ENCODE measurements at places on chromosomes 7 and 10.

GRCh38 chr10:5964736-5965135 lies 12.6 kb downstream of the IL15RA start:
- DNase-seq = no peak

- DNase-seq = no peak
These were observed 44.0 kb downstream of the ASB4 start for GRCh38 chr7:95529701-95530100.

DNA sequence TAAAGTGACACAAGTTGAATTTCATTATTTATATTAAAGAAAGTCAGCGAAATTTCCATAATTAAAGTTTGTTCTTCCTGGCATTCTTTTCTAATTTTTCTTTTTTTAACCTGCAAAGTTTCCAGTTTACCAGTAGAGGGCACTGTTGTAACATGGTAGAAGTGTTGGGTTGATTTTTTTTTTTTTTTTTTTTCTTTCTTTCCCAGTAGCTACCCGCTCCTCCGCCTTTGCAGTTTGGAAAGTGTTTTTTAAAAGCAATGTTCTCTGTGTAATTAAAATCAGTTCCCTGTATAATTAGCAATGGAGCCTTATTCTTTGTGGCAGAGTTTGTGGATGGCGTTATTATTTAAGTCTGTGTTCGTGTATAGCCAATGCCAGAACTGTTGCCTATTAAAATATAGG lies 53.7 kb downstream of the TAF3 start:
- DNase-seq = no peak

DNA sequence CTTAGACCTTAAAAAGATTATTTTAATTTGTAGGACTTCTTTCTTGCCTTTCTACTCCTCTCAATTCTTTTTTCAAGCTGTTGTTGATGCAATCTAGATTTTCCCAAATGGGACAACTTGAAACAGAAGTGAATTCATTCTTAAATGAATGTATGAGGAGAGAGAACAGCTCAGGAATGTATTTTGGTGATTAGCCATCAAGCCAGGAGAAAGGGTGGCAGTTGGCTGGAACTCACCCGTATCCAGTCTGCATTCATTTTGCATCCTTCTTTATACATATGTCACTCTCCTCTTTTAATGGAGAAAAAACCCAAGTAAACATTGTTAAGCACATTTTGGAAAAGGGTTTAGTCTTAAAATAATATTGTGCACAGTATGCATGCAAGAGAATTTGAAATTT lies 251.3 kb downstream of the REEP3 start:
- DNase-seq = no peak

- DNase-seq = no peak
These were observed 281.8 kb downstream of the KCNMA1 start for GRCh38 chr10:77355844-77356243.

DNA sequence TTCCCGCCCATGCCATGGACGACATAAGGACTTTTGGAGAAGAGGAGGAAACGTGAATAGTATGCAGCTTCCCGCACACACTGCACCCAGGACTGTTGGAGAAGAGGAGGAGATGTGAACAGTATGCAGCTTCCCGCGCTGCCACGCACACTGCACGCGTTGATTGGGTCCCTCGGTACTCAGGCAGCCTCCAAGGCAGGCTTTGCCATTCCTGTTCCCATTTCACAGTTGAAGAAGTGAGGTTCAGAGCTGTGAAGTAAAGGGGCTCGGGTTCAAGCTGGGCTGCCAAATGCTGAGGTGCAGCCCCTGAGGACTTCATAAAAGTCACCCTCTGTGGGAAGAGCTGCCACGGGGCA lies 147.9 kb upstream of the FAM20C start:
- no peak for DNase-seq

DNA sequence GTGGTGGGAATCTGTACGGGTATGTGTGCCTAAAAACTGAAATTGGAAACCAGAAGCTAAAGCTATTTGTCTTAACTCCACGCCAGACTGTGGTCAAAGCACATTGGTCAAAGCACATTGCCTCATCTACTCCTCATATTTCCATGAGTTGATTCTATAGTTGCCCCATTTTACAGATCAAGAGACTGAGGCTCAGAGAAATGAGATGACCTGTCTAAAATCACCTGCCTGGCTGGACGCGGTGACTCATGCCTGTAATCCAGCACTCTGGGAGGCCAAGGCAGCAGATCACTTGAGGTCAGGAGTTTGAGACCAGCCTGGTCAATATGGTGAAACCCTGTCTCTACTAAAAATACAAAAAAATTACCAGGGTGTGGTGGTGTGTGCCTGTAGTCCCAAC lies 21.7 kb upstream of the MNX1 start:
- no peak for DNase-seq

DNA sequence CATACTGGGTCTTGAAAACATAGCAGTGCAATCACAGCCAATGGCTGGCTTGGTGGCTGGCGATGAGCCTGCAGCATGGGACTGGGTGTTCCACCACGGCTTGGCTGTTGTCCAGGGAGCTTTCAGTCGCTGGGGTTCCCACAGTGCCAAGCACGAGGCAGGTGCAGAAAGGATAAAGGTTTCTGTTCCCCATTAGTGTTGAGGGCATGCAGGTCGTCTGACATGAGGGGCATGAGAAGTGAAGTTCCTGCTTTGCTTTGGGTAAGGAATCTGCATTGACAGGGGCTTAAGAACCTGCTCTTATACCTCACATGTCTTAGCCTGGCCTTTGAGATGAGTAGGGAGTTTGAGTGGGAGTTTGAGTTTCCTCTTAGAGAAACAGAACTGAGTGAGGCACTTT lies 9.0 kb upstream of the CFTR start:
- DNase-seq = no peak

- no peak for DNase-seq
These were observed 121.6 kb upstream of the UNC5B start for GRCh38 chr10:71090801-71091200.

DNA sequence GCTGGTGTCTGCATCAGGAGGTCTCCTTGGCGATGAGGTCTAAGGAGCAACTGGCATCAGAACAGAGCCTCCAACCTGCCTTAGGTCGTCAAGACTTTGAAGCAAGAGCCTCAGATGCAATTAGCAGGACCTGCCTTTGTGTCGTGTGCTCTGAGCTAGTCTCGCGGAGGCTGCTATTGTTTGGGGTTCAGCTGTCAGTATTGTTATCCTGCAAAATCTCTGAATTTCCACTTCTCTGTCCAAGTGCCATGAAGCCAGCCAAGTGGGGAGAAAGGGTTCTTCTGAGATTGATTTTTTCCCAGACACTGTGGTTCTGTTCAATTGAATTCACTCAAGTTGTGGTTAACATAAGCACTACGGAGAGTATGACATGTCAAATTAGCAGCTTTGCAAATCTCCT lies 78.7 kb downstream of the ADARB2 start:
- DNase-seq = no peak

DNA sequence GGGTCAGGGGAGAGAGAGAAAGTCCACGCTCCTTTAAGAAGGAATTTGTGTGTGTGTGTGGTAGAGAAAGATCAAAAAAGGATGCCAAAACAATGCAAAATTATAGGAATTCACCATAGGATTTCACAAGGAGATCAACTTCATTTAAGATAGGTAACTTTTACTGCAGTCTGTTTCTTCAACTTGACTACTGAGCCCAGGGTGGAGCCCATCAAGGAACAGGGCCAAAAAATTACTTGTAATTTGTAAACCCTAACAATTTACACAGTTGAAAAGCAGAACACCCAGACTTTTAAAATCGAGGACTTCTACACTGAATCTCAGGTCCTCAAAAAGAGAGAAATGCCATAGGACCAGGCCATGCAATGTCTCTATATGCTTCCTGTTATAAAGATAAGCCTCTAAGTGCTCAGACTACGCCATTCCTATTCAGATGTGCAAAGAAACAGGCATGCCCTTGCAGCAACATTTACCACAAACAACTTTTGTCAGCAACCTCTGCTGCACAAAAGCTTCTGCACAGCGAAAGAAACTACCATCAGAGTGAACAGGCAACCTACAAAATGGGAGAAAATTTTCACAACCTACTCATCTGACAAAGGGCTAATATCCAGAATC lies 10.6 kb upstream of the GIMAP4 start:
- DNase-seq = no peak

DNA sequence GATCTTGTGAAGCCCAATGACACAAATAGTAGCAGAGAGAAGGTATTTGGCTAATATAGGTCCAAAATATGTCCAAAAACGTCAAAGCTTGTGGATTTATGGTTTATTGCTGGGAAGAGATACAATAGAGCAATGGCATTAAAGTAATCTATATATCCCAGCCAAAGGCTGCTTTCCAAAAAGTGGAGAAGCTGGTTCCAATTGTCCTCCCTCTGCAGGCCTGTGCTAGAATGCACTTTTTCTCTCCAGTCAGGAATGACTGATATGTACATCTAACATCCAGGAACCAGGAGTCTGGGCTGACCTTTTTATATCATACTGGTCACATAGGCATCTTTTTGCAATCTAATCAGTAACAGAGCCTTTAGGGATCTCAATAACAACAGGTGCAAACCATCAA lies 167.1 kb upstream of the FAM3C start:
- no peak for DNase-seq

DNA sequence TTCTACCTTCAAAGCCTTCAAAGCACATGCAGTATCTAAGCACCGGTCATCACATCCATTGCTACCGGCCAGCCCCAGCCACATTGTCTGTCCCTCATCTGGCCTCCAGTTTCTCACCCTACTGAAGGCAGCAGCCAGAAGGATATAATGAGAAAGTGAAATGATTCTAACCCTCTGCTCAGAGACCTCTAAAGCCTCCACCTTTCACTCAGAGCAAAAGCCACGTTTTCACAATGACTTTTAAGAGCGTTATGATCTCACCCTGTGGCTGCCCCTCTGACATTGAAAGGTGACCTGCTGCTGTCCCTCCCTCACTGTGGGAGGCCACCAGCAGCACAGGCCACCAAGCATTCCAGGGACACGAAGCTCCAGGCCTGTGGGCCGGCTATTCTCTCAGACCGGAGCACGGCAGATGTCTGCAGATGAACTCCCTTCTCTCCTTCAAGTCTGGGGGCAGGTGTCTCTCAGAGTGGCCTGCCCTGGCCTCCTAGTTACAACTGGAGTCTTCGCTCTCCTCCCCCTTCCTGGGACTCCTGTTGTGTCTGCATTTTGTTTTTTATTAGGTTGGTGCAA lies 94.9 kb upstream of the EEPD1 start:
- DNase-seq = no peak

GRCh38 chr10:100670828-100671479 lies 74.4 kb upstream of the PAX2 start:
- DNase-seq = peak; percentile 81

- no peak for DNase-seq
These were observed 32.3 kb upstream of the TM9SF3 start for GRCh38 chr10:96619120-96619519.
